Astrocyte of the spinal cord (primary cell): ENCODE measurements at places on chromosomes 5 and 9.

DNA sequence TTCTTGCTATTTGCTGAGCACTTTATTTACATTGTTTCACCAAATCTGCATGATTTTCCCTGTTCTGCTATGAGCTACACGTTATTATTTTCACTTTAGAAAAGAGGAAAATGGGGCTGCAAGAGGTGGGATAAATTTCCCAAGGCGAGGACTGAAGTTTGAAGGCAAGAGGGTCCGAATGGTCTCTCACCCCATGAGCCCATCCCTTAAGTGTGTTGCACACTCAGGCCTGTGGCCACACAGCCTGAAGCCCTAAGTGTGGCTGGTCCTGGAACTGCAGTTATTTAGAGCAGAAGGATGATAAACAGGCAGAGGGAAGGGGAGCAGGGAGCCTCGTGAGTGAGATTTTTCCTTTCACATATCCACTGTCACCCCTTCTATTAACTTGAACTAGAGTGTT, 7.8 kb downstream of the PDE8B start:
- no peak for DNase-seq

GRCh38 chr9:34665067-34665380, 2.6 kb upstream of the CCL27 start:
- no peak for DNase-seq

- DNase-seq = no peak
Measured at GRCh38 chr5:33944543-33945132, 8.5 kb downstream of the RXFP3 start.

GRCh38 chr5:56585999-56586691, 229.2 kb upstream of the MAP3K1 start:
- DNase-seq = no peak

- DNase-seq = no peak
Measured at GRCh38 chr5:56006094-56006493, 11.3 kb upstream of the IL6ST start.

GRCh38 chr9:32825203-32825602, 41.9 kb downstream of the TMEM215 start:
- DNase-seq = no peak

DNA sequence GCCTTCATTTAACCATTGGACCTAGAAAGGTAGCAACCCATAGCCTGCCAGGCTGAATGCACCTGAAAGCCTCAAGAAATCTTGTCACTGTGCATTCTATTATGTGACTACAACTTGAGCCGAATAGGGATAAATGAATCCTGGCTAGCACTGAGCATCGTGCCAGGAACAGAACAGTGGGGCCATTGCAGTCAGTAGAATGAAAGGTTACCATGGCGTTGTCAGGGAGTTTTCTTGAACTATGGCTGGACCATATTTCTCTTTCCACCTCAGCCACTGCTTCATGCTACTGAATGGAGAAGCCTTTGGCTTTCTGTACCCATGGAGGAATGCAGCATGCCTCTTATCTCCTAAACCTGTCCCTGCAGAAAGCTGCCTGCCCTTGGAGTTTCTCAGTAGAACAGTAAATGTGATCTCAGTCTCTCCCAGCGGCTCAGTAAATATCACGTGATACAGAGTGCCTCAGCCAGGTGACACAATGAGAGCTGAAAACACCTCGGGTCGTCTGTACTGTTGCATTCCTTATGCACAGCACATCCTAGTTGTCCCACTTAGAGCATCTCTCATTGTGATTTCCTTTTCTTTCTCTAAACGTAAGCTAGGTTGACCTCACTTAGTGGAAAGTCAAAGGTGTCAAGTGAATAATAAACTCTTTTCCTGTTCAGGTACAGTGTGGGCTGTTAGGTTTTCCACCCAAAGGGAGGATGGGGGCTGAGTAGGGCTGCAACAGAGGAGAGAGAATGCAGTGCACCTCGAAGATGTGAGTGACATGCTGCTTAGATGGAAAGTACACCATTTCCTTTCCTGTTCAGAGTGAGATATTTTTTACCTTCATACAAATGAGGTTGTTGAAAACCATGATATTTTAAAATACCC, 115.3 kb downstream of the MACIR start:
- DNase-seq = no peak

DNA sequence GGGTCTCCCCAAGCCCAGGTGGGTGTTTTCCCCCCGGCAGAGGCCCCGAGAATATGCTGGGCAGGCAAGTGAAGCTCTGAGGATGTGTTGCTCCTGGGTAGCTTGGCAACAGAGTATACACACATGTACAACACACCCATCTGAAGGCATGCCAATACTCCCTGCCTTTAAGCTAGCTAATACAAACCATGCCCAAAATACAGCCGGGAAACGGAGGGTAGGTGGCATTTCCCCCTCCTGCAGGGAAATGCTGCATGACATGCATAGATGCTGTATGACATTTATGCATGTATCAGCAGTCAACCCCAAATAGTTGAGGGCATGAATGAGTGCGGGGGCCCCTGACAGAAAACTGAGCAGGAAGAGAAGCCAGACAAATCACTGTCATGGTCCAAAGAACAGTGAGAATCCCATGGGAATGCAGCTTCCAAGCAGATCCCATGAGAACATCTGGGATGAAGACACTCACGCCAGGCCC, 614.1 kb downstream of the EBF1 start:
- DNase-seq = no peak

DNA sequence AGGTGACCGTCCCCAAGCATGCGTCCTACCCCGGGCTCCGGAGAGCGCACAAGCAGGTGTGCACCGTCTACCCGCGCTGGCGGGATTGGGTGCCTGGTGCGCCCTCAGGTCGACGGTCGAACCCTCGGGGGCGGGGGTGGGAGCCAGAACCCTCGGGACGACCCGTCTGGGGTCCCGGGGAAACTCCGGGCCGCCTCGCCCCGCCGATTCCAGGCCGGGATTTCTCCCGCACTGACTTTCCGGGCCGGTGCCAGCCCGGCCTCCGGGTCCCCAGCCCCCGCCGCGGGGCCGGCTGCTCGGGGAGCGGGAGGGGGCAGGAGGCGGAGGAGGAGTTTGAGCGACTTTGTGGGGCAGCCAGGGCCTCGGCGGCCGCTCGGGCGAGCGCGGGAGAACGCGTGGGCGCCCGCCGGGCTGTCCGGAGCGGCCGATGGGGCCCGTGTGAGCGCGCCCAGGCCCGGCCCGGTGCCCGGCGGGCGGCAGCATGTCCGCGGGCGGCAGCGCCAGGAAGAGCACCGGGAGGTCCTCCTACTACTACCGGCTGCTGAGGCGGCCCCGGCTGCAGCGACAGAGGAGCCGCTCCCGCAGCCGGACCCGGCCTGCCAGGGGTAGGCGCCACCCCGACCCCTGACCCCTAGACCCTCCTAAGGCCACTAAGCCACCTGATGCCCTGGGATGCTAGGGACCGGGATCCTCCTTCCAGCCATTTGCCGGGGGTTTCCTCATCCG, at the start of gene DAB2IP:
Gene DAB2IP (plus strand): TSS at position 340 of the 726 bp plus-strand sequence. CDS start 142 bp downstream, at position 482.
- peak; percentile 31 for DNase-seq

DNA sequence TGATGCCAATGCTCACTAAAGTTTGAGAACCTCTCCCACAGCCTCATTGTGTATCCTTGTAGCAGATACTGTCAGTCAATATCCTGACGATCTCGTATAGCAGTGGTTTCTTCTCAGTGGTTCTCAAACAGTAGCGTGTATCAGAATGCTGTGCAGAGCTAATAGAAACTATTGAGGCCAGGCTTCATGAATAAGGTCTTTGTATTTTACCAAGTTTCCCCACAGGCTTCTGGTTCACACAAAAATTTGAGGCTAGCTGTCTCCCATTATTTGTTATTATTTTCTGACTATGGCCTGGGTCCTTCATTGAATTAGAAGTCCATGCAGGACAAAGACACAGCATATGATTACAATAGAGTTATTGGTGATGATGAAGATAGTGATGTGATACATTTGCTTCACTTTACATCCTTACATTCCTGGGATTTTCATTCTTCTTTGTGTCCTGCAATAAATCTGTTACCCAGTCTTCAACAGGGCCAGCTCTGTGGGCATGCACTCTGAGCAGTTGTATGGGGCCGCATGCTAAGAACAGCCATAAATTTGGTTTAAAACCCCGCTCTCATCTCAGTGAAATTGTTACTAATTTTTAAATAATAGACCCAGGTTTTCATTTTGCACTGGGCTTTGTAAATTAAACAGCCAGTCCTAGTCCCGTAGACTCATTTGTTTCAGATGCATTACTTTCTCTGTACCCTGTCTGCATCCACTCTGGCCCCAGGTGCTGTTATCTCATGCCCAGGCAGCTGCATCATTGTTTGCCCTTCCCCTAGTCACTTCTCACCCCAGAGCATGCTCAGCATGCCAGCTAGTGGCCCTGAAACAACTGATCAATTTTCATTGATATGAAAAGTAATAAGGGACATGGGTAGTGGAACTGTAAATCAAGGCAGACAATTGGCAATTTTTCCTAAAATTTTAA, 199.9 kb upstream of the PIK3R1 start:
- no peak for DNase-seq

DNA sequence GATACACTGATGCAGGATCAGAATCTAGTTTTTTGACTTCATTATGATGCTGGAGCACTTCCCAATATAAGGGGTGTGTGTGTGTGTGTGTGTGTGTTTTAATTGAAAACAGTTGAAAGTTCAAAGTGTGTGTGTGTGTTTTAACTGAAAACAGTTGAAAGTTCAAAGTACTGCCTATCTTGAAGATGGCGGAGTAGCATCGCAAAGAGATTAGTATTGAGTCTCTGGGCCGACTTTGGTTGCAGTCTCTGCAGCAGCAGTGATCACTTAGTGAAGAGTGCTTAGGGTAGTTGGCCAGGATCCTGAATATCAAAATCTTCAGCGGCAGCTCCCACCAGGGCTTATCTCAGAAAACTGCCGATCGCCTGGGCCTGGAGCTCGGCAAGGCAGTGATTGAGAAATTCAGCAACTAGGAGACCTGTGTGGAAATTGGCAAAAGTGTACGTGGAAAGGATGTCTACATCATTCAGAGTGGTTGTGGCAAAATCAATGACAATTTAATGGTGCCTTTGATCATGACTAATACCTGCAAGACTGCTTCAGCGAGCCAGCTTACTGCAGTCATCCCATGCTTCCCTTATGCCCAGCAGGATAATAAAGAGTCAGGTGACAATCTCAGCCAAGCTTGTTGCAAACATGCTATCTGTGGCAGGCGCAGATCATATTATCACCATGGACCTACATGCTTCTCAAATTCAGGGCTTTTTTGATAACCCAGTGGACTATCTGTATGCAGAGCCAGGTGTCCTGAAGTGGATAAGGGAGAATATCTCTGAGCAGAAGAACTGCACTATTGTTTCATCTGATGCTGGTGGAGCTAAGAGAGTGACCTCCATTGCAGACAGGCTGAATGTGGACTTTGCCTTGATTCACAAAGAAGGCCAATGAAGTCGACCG, 7.3 kb upstream of the SCAI start:
- DNase-seq = no peak

GRCh38 chr9:38339496-38339895, 53.0 kb upstream of the ALDH1B1 start:
- peak; percentile 23 for DNase-seq

GRCh38 chr5:156593546-156593945, 256.5 kb upstream of the PPP1R2B start:
- no peak for DNase-seq

DNA sequence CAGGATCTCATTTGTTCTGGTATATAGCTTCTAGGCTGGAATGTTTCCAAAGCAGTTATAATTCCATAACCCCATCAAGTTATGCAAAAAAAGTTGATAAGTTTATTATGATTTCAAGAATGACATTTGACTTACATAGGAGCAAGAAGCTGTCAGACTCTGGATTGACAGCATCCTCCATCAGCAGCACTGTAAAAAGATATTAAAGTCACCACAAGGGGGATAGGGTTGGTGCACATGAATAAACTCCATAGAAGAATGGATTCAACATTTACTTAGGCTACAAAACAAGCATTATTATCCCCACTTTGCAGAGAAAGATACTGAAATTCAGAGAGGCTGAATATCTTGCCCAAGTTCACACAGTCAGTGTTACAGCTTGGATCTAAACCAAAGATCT, 208.9 kb upstream of the SLC30A5 start:
- DNase-seq = no peak

GRCh38 chr5:72557167-72558045, 50.2 kb upstream of the ZNF366 start:
- no peak for DNase-seq

DNA sequence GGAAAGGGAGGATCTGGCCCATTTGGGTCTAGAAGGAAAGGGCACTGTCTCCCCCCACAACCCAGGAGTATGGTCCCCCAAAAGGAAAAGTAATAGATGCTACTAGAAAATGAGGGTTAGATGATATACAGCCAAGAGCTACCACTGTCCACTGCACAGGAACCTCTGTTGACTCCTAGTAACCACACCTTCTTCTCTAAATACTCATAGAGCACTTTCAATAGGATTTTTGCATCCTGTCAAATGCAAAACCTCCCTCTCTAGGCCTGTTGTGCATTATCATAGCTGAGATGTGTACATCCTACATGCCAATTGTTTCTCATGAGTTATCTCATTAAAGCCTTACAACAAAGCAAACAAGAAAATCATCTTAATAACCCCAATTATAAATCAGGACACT, 66.8 kb downstream of the THBS4 start:
- DNase-seq = no peak

DNA sequence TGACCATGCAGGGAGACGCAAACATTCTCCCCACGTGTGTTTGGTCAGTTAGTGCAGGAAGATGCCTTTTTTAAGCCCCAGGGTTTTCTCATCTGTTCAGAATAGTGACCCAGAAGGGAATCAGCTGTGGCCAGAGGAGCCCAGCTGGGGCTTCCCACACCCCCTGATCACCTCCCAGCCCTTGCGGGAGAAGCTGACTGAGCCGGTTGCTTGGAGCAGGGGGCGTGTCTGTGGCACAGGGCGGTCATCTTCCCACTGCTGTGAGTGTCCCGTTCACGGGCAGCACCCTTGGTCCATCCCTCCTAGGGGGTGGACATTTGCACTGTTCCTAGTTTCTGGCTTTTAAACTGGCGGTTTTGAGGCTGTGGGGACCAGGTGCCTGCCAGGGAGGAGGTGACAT, 69.7 kb downstream of the NEK6 start:
- no peak for DNase-seq

DNA sequence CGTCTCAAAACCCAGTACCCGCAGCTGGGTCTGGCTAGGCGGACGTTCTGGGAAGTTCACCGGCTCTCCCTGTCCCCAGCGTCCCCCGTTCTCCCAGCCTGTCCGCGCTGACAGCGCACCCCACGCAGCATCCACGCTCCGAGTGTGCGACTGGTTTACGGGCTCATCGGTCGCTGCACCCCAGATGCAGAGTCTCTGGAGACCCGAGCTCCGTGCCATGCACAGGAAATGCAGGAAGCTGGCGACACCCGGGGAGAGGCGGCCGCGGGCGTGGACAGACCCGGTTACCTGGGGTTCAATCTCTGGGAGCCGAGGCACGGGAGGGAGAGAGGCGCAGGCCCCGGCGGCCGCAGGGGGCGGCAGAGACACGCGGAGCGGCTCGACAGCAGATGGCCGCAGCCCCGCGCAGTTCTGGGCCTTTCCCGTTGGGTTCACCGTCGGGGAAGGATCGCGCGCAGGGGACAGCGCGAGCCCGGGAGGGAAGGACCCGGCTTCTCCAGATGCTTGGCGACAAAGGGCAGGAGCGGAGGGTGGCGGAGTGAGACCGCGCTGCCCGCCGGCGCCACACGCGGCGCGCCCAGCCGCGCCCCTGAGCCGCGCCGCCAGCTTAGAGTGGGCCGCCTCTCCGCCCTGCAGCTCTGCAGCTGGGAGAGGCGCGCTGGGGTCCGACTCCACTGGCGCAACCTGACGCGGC, 558 bp downstream of the SHROOM1 start:
- DNase-seq = peak; percentile 55
